ENCODE measurements at places on chromosomes 11 and 22. TPM values are rescaled to one million over a fixed set of nuclear protein-coding genes. Genes with fewer than 3 reads are reported as not detected.
A peak's percentile ranks its signal among the peaks of the same experiment; 100 is the strongest.

OSM gene
- 45.7 TPM for total RNA-seq

MAJIN gene
- total RNA-seq, result not detected

ABCC8 gene
- not detected for total RNA-seq

KRTAP5-8 gene
- not detected for total RNA-seq

ELF5 gene
- not detected for total RNA-seq

TPBGL gene
- total RNA-seq, result 0.20 TPM

CHRM1 gene
- not detected for total RNA-seq

SCUBE1 gene
- total RNA-seq, result 0.07 TPM

- no peak overlapping the region for H3K4me3 ChIP-seq
- no peaks in the 10 kb centered on the region for H3K27me3 ChIP-seq
- no peak overlapping the region for H3K27ac ChIP-seq
- DNase-seq, result peak; percentile 32
- no peaks in the 10 kb centered on the region for H3K36me3 ChIP-seq
Observed at GRCh38 chr11:11148104-11148509, 204.9 kb downstream of the CSNK2A3 start.

DNA sequence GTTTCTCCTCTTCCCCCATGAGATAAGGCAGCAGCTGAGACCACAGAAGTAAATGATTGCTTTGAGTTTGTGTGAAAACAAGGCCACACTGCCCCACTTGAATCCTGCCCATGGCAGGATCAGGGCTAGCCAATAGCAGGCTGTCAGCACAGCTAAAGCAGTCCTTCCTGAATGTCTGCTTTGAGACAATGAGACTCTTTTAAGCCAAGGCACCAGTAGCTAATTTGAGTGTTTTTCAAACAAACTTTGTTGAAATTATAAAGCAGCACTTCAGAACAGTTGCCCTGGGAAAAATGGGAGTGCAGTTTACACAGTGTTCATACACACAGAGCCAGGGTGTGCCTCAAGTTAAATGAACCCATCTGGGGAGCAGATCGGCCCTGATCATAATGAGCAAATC, 103.5 kb upstream of the OR5AK2 start:
- H3K27me3 ChIP-seq, result no peaks in the 10 kb centered on the region
- H3K36me3 ChIP-seq, result no peaks in the 10 kb centered on the region
- DNase-seq, result no peak
- H3K4me1 ChIP-seq, result no peaks in the 10 kb centered on the region
- no peak overlapping the region for H3K27ac ChIP-seq

- H3K4me3 ChIP-seq, result no peak overlapping the region
- no peaks in the 10 kb centered on the region for H3K36me3 ChIP-seq
- H3K4me1 ChIP-seq, result no peaks in the 10 kb centered on the region
- H3K27ac ChIP-seq, result no peak overlapping the region
- no peak for DNase-seq
Observed at GRCh38 chr11:22800482-22800881, 29.1 kb downstream of the SVIP start.

GRCh38 chr22:37981282-37982011, 2.9 kb downstream of the SOX10 start:
- H3K4me3 ChIP-seq, result no peak overlapping the region
- no peak for DNase-seq
- no peaks in the 10 kb centered on the region for H3K36me3 ChIP-seq
- H3K27ac ChIP-seq, result no peak overlapping the region

- no peaks in the 10 kb centered on the region for H3K36me3 ChIP-seq
- H3K27ac ChIP-seq, result no peak overlapping the region
- DNase-seq, result no peak
- peaks cover 5% of the 10 kb centered on the region for H3K27me3 ChIP-seq
- H3K4me1 ChIP-seq, result no peaks in the 10 kb centered on the region
- H3K4me3 ChIP-seq, result no peak overlapping the region
Observed at GRCh38 chr11:83533166-83533565, 247.0 kb upstream of the CCDC90B start.

- H3K36me3 ChIP-seq, result no peaks in the 10 kb centered on the region
- H3K4me3 ChIP-seq, result no peak overlapping the region
- no peak for DNase-seq
- H3K27ac ChIP-seq, result no peak overlapping the region
- H3K27me3 ChIP-seq, result no peaks in the 10 kb centered on the region
- no peaks in the 10 kb centered on the region for H3K4me1 ChIP-seq
Observed at GRCh38 chr11:91773090-91773489, 451.5 kb upstream of the FAT3 start.

GRCh38 chr11:15291885-15292284, 177.2 kb downstream of the INSC start:
- DNase-seq, result no peak
- H3K4me3 ChIP-seq, result no peak overlapping the region
- H3K4me1 ChIP-seq, result no peaks in the 10 kb centered on the region

GRCh38 chr22:46795845-46796565, 33.6 kb downstream of the TBC1D22A start:
- no peaks in the 10 kb centered on the region for H3K27me3 ChIP-seq
- peaks cover 30% of the 10 kb centered on the region for H3K4me1 ChIP-seq
- DNase-seq, result no peak
- H3K4me3 ChIP-seq, result no peak overlapping the region
- H3K27ac ChIP-seq, result no peak overlapping the region

GRCh38 chr11:46983598-46983997, 47.0 kb downstream of the CSTPP1 start:
- H3K27me3 ChIP-seq, result no peaks in the 10 kb centered on the region
- H3K4me1 ChIP-seq, result peaks cover 2% of the 10 kb centered on the region
- H3K4me3 ChIP-seq, result no peak overlapping the region
- H3K36me3 ChIP-seq, result peaks cover 2% of the 10 kb centered on the region
- H3K27ac ChIP-seq, result no peak overlapping the region
- DNase-seq, result no peak

GRCh38 chr11:77450227-77450626, 23.7 kb downstream of the PAK1 start:
- H3K36me3 ChIP-seq, result no peaks in the 10 kb centered on the region
- peaks cover 43% of the 10 kb centered on the region for H3K4me1 ChIP-seq
- no peaks in the 10 kb centered on the region for H3K27me3 ChIP-seq

All from activated CD8-positive, alpha-beta T cell treated with anti-CD3 and anti-CD28 coated beads for 36 hours (primary cell).